ENCODE measurements at places on chromosomes 3 and 15.

- no peak for DNase-seq
Measured at GRCh38 chr15:60154764-60155325, 150.7 kb downstream of the FOXB1 start.

DNA sequence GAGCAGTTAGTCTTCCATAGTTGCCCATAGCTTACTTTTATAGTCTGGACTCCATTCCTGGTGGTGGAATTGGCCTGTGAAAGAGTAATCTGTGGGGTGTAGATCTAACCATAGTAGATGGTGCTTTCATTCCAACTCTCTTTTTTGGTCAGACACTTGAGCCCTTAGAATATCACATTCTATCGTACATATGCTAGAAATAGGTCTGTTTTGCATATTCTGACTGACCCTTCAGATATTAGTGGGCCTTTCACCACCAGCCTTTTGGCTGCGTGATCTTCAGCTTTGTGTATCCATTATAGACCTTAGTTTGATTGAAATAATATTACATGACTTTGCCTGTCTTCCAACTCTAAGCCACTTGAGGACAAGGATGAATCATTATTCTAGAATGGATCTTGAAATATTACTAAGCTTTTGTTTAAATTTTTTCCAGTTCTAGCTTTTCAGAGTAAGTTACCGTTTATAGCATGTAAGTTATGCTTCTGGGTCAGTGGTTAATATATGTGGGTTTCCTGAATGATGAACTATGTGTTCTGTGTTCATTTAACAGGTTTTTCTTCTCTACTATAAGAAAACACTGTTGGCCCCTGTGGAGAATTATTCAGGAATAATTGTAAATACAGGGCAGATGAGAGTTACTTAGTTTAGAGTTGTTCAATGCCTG lies 8.7 kb downstream of the RAB7A start:
- no peak for DNase-seq

DNA sequence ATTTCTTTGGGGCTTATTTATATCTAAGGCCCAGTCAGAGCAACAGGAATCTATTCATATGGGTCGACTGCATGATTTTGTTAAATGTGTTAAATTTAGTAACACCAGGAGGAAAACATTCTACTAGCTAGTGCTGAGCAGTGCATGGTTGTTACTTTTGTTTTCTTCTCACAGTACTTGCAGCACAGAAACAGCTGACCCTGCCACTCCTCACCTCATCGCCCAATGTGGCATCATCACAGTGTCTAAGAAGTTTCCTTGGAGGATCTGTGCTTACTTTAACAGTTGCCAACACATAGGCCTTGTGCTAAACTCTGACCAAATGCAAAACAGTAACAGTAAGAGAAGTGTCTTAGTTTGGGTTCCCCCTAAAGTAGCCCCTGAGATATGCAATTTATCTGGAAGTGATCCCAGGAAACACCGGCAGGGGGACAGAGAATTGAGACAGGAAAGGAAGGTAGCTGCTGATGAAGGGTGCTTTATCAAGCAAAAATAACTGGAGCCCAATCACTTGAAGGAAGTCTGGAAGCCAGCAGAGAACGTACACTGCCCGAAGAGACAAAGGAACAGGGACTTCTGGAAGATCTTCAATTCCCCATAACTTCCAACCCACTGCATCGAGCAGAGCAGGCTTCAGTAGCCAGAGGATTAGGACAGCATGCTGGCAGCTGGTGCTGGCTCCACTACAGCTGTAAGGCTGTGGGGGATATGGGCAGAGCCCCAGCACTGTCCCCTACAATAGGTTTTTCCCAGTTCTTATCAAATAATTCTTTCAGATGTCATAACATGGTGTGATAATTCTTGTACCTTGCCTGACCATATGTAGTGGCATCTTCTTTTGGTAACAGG lies 36.0 kb upstream of the ULK4 start:
- no peak for DNase-seq

GRCh38 chr3:42403737-42404136 lies 6.7 kb downstream of the LYZL4 start:
- DNase-seq = no peak

- no peak for DNase-seq
Measured at GRCh38 chr15:60376677-60377095, 21.1 kb downstream of the ANXA2 start.

- DNase-seq = no peak
Measured at GRCh38 chr15:56496635-56497034, 31.7 kb upstream of the MNS1 start.

Measured in stimulated activated CD4-positive, alpha-beta T cell treated with anti-CD3 and anti-CD28 coated beads, Interleukin-1b, Interleukin-23, amount 100 ng/mL, for 1 hour (primary cell).